ENCODE measurements at places on chromosomes 1 and 21.

DNA sequence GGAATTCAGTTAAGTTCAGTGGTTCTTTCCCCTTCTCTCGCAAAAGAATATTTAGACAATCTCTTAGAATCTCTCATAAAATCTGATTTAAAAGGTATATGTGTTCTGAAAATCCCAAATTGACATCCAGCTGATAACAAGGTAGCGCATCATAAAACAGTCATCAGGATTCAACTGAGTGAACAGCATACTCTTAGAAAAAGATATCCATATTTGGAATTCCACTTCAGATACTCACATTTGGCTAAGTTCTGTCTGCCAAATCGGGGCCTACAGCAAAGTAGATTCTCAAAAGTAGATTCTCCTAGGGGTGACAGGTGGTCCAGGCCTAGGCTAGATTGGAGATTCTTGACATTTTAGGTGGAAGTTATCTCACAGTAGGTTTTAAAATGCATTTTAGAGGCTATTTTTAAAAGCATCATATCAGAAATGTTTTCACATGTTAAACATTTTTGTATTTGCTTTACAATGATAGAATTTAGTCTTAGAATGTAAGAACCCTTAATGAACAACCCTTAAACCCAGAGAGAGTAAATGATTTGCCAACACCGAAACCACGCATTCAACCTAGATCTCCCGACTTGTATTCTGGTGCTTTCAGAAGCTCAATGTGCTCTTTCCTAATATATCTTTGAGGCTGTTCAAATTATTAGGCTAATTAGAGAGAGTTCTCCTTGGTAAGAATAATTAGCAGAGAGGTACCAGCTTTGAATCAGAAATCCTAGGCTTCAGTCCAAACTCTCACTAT is 318.9 kb downstream of the LMO4 start:
- no peak for DNase-seq

DNA sequence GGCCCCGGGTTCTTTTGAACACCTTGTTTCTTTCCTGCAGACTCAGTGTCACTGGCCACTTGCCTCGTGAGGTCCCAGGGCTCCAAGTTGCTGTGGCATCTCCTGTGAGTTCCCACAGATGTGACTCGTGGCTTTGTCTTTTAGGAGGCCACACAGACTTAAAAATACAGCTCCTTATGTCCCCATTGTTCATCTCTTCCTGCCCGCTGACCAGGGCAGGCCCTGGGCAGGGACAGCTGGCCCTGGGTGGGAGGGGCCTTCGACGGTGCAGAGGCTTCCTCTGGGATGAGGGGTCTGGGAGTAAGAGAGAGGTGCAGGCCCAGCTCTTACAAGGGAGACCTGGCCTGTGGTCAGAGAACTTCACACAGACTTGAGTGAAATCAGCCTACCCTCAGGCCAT is 15.6 kb downstream of the LDLRAP1 start:
- no peak for DNase-seq

GRCh38 chr1:228873709-228874108 is 138.4 kb downstream of the RHOU start:
- DNase-seq = no peak

DNA sequence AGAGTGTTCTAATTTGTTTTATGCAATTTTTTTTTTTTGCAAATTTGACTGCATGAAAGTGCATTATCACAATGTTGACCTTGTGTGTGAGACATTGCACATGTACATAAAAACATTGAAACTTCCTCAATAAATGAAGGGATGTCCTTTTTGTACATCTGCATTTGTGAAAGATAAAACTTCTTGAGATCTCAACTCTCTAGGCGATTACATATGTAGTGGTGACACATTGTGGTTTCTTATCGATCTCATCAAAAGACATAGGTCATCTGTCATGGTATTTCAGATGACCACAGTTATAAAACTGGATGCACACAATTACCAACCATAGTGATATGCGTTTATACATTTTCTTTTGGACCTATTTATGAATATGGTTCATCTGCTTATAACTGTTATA is 35.6 kb upstream of the C21orf91 start:
- no peak for DNase-seq

- no peak for DNase-seq
These were observed 15.6 kb downstream of the PAX7 start for GRCh38 chr1:18646091-18646785.

- no peak for DNase-seq
These were observed 71.6 kb downstream of the CD2 start for GRCh38 chr1:116825720-116826438.

Measured in urothelium cell line (cell line).